ENCODE measurements at places on chromosomes 5 and 9. TPM values are rescaled to one million over a fixed set of nuclear protein-coding genes. Genes with fewer than 3 reads are reported as not detected.

DNA sequence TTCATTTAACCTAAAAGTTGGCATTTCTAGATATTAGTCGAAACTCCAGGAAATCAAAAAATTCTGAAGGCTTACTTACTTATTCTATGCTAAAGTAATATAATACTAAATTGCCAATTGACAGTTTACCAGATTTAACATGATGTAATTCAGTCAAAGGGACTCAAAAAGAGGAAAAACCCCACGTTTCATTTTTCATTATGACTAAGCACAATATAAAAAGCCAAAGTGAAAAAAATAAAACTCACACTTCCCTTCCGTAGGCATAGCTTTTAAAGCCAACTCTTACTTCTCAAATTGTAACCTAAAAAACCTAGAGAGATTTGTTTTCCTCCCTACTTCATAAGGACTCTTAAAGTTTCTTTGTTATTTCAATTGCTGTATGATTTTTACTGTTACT lies 146.6 kb downstream of the RAPGEF6 start:
- H3K27ac ChIP-seq: no peak overlapping the region
- H3K4me1 ChIP-seq: no peaks in the 10 kb centered on the region
- H3K36me3 ChIP-seq: peaks cover 14% of the 10 kb centered on the region
- no peaks in the 10 kb centered on the region for H3K27me3 ChIP-seq
- no peak overlapping the region for H3K4me3 ChIP-seq
- DNase-seq: no peak

PCDHGC3 gene
- total RNA-seq: 18.6 TPM

DNA sequence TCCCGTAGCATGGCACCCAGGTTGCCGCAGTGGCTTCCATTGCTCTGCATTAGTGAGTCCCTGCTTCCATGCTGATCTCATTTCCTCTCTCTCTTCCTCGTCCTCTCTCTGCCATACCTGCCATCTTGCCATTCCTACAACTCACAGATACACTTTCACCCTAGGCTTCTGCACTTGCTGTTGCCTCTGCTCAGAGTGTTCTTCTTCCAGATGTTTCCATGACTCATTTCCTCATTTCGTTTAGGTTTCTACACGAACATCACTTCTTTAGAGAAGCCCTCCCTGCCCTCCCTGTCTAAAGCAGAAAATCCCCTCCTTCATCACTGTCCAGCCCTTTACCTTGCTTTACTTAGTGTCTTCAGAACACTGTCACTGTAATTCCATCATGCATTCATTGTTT lies 115.2 kb upstream of the WWC1 start:
- no peak overlapping the region for H3K27ac ChIP-seq
- no peak overlapping the region for H3K4me3 ChIP-seq
- no peaks in the 10 kb centered on the region for H3K36me3 ChIP-seq
- DNase-seq: no peak

GRCh38 chr9:91405343-91406077 lies 18.1 kb downstream of the NFIL3 start:
- H3K4me3 ChIP-seq: no peak overlapping the region
- H3K27me3 ChIP-seq: no peaks in the 10 kb centered on the region
- peaks cover 5% of the 10 kb centered on the region for H3K36me3 ChIP-seq
- H3K27ac ChIP-seq: no peak overlapping the region

SH3TC2 gene
- total RNA-seq: 0.77 TPM

ITGA2 gene
- total RNA-seq: 7.2 TPM

CCDC112 gene
- 15.6 TPM for total RNA-seq

- no peak overlapping the region for H3K4me3 ChIP-seq
- no peaks in the 10 kb centered on the region for H3K27me3 ChIP-seq
- peaks cover 4% of the 10 kb centered on the region for H3K4me1 ChIP-seq
These were observed 289.7 kb downstream of the FBXL7 start for GRCh38 chr5:15789642-15790041.

NEUROG1 gene
- total RNA-seq: not detected
